ENCODE measurements at places on chromosomes 3 and 15.

DNA sequence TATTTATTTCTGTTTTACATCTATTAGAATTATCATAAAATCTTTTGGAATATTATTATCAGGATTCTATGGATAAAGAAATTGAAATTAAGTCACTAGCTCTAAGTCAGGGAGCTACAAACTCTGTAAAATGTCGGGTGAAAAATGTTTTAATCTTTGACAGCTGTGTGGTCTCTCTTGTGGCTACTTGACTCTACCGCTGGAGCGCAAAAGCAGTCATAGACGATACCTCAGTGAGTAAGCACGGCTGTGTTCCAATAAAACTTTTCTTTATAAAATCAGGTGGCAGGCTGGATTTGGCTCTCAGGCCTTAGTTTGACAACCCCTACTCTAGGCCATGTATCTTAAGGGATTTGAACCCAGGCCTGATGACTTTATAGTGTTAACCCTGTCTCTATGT, 88.5 kb upstream of the PFN2 start:
- DNase-seq: no peak

DNA sequence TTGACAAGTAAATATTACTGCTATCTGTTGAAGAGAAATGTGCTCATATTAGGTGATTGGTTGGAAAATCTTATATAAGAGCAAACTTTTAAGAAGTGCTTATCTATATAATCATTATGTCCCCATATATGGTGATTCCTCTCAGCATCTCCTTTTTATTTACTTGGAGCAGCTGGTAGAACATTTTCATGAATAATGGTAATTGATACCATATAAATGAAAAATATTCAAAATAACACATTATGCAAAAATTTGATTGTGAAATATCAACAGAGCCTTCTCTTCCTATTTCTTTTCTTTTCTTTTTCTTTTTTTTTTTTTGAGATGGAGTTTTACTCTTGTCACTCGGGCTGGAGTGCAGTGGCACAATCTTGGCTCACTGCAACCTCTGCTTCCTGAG, 56.2 kb downstream of the ROBO2 start:
- no peak for DNase-seq

- no peak for DNase-seq
Measured at GRCh38 chr3:66656609-66657008, 155.8 kb upstream of the LRIG1 start.

GRCh38 chr3:191345334-191345733, 15.0 kb upstream of the UTS2B start:
- DNase-seq: no peak

DNA sequence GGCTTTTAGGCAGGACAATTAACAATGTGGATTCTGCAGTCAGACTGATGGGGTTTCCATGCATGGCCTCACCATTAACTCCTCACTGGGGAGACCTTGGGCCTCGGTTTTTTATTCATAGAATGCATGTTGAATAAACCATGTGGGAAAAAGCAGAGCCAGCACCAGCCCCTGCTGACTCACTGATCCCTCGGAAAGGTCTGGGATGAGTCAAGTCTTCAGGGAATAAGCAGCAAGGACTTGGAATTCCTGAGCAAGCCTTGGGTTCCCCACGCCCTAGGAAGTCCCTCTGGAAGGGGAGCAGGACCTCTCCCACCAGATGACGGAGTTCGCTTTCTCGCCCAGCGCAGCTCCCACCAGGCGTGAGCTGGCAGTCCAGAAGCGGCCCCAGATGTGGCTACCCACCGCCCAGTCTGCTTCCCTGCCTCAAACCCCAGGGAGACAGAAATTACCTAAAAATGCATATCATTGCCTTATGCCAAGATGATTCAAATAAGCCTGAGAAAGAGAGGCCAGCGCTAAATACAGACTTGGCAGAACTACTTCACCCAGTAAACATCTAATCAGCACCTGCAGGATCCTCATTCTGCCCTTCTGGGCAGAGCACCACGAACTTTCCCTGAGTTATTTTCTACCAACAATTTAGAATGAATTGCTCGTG, 45.4 kb downstream of the BTD start:
- no peak for DNase-seq

DNA sequence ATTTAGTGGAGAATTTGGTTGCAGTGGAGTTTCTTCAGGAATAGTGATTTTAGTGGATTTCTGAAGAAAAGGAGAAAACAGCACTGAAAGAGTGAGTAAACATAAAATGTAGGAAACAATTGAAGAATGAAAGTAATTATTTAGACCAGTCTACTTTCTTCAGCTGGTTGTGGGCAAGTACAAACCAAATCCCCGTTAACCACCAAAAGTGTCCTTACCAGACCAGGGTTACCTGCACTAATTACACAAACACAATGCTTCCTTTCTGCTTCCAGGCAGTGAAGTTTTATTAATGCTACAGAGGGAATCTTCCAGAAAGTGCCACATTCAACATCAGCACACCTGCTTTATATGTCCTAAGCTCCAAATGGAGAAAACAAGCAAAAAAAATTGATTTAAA, 248.0 kb upstream of the TBC1D5 start:
- no peak for DNase-seq

GRCh38 chr3:64073158-64073761, 50.0 kb upstream of the PSMD6 start:
- no peak for DNase-seq

- no peak for DNase-seq
Measured at GRCh38 chr15:88858934-88859333, 36.4 kb downstream of the HAPLN3 start.

GRCh38 chr3:11635680-11636393, 7.9 kb downstream of the VGLL4 start:
- DNase-seq: no peak

- no peak for DNase-seq
Measured at GRCh38 chr3:194369522-194370279, at the start of gene LRRC15. Gene LRRC15, minus strand, starts transcription at chr3:194369743. Its CDS starts 8,700 bp downstream, at chr3:194361043.

DNA sequence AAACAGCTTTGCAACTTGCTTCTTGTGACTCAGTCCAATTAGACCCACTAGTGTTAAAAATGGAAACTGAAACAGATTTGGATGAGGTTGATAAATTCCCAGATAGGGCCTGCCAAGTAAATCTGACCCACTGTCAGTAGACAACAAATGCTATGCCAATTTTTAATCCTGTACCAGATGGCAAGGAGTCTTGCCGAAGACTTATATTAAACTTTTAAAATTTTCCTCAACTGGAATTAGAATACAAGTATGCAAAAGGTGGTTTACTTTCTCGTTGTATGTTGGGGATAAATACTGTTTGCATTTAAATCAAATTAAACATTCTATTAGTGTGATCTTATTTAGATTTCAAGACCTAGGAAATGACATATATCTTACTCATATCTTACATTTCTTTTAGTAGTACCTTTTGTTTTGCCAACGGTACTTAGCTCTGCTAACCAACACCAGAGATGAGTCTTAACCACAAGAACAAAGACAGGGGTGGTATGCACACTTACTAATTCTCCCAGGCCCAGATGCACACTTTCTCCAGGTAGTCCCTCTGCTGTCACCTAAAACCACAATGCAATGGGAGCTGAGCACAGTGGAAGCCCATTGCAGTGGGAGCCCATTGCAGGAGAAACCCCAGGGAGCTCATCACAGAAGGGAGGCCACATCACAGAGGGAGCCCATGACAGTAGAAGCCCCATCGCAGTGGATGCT, 77.8 kb downstream of the WWTR1 start:
- peak; percentile 28 for DNase-seq

GRCh38 chr3:66577426-66578203, 76.8 kb upstream of the LRIG1 start:
- no peak for DNase-seq

GRCh38 chr3:60136601-60137000, 1086.8 kb upstream of the CFAP20DC start:
- DNase-seq: no peak

GRCh38 chr3:178680489-178680888, 144.3 kb downstream of the KCNMB2 start:
- no peak for DNase-seq

DNA sequence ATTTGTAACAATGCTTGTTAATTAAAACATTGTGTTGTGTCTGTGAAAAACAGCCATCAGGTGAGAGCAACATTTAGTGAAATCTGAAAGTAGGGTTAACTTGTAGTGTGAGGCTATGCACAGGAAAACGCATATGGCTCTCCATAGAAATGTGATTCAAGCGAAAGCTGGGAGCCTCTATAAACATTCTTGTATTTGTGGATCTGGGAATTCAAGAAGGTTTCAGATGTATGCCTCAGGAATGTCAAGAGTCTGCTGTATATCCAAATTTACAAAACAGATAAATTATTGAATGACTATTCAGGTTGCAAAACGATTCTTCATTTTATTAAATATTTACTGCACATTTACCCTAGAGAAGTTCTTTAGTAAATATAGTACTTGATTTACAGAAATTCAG, 166.0 kb downstream of the THSD4 start:
- no peak for DNase-seq

- no peak for DNase-seq
Measured at GRCh38 chr3:194177141-194177540, 41.2 kb downstream of the HES1 start.

DNA sequence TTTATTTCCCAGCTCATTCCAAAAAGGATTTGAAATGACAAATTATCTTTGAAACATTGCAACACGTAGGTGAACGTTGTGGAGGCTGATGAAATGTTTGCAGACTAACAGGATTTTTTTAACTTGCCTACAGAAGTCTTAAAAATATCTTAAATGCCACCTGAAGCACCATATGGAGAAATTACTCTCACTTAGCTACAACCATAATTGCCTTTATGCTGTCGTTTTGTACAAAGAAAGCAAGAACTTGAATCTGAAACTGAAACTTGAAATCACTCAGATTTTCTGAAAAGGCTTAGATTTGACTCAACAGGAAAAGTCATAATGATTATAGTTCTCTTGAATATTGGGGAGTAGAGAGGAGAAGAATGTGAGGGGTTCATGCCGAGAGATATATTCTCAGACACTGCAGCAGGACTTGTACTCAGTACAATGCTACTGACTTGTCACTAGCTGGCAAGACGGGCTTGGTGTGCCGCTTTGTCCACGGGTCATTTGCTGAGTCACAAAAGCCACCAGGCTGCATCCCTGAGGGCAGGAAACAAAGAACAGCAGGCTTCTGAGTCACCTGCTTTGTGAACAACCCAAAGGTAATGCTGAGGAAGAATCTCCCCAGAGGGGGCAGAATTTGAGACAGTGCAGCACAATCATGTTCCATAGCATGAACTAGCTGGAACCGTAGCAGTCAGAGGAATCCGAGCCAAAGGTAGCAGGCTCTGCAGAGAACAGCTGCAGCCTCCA, 7.1 kb upstream of the FMN1 start:
- DNase-seq: peak; percentile 54

- no peak for DNase-seq
Measured at GRCh38 chr15:68617001-68617400, 38.2 kb downstream of the CORO2B start.

GRCh38 chr3:147937341-147937740, 528.2 kb downstream of the ZIC1 start:
- no peak for DNase-seq

DNA sequence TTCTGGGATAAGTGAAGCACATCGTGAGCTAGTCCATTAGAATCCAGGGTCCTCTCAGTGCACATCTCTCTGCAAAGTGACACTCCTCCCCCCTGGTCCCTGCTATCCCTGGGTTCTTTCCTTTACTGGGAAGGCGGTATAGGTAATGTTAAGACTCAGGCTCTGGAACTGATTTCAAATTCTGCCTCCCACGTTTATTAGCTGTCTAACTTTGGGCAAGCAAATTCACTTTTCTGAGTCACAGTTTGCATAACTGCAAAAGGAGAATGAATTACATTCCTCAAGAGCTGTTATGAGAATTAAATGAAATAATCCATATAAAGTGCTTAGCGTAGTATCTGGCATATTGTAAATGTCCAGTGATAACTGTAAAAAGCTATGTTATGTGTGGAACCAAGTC, 168.1 kb upstream of the LRRN1 start:
- no peak for DNase-seq

DNA sequence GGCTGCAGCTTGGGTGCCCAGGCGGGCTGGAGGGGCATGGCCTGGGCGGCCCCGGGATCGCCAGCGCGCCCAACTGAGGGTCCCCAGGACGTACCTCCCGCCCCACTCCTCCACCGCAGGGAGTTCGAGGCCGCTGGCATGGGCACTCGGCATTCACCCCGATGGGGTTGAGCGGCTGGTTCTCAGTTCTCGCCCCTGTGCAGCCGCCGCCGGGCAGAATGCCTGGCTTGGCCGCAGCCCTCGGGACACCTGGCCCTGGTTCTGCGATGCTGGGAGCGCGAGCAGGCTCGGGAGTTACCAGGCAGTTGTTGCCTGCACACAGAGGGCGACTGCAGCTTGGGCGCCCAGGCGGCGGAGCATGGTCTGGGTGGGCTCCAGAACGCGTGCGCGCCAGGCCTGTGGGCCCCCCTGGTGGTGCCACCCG, 121.4 kb downstream of the LMLN start:
- no peak for DNase-seq

DNA sequence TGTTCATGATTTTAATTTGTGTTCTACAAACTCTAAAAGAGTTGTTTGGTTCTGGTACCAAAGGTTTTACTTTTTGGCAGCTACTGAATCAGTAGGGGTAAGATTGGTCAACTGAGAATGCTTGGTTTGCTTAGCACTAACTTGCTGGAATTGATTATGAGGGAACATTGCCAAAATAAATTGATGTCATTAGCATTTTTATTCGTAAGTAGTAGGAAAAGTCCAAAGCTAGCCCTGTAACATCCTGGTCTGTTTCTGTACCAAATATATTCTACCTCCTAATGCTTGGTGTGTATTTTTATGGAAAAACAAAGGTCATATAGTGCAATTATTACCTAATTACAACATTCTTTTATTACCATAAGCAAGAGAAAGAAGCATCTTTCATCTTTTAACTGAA, 35.9 kb upstream of the KPNA4 start:
- DNase-seq: no peak

DNA sequence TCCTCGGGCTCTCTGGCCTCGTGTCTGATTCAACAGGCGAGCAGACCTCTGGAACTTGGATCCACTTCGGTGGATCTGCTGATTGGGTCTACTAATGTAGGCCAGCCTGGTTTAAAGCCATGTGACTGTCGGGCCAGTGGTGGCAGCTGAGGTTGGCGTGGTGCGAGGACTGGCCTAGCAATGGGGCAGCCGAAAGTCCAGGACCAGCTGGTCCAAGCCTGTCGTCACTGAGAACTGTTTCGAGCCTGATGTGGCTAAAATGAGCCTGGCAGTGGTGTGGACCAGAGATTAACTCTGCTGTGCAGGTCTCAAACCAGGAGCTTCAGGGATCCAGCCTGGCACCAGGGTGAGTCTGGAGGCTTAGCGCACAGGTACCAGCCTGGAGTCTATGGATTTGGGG, 56.4 kb upstream of the ROBO1 start:
- DNase-seq: no peak

Data from GM13977 (cell line).